Aorta (tissue), 5 donors: ENCODE measurements at places on chromosomes 16 and 17. TPM values are rescaled to one million over a fixed set of nuclear protein-coding genes. Genes with fewer than 3 reads are reported as not detected.

DNA sequence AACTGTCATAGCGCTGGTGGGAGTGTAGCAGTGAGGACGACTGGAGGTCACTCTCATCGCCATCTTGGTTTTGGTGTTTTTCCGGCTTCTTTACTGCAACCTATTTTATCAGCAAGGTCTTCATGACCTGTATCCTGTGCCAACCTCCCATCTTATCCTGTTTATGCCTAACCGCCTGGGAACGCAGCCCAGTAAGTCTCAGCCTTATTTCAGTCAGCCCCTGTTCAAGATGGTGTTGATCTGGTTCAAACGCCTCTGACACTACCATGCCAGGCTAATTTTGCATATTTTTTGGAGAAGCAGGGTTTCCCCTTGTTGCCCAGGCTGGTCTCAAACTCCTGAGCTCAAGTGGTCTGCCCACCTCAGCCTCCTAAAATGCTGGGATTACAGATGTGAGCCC lies 179.8 kb upstream of the HSBP1 start:
- no peaks in the 10 kb centered on the region for H3K36me3 ChIP-seq
- H3K27me3 ChIP-seq = no peaks in the 10 kb centered on the region
- H3K4me3 ChIP-seq = no peak overlapping the region
- no peak for DNase-seq

- H3K36me3 ChIP-seq = no peaks in the 10 kb centered on the region
- no peak overlapping the region for H3K4me3 ChIP-seq
- H3K4me1 ChIP-seq = no peaks in the 10 kb centered on the region
- no peak for DNase-seq
Measured at GRCh38 chr16:19700319-19700781, 17.7 kb downstream of the KNOP1 start.

DNA sequence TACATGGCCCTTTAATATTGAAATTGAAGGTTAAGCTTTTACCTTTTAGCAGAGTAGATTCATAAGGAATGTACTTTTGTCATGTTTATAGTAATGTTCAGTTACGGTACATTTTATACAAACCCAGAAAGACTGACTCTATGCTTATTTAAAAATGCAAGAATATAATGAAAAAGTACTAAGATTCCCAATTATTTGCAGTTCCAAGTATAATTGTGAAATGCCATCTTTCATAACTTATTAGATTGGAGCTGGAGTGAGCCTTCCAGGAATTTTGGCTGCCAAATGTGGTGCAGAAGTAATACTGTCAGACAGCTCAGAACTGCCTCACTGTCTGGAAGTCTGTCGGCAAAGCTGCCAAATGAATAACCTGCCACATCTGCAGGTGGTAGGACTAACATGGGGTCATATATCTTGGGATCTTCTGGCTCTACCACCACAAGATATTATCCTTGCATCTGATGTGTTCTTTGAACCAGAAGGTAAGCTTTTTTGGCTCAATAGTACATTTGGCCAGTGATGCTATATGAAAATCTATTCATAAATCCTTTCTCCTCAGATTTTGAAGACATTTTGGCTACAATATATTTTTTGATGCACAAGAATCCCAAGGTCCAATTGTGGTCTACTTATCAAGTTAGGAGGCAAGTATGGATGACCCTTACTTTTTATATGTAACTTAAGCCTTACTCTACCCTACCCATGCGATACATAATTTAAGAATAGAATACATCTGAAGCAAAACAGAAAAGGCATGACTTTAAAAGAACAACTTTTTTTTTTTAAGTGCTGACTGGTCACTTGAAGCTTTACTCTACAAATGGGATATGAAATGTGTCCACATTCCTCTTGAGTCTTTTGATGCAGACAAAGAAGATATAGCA lies 4.2 kb downstream of the SRSF2 start:
- no peak overlapping the region for H3K27ac ChIP-seq
- no peak for DNase-seq
- no peaks in the 10 kb centered on the region for H3K4me1 ChIP-seq
- no peak overlapping the region for H3K4me3 ChIP-seq
- H3K36me3 ChIP-seq = peaks cover 3% of the 10 kb centered on the region
- peaks cover 2% of the 10 kb centered on the region for H3K27me3 ChIP-seq

- DNase-seq = no peak
- no peaks in the 10 kb centered on the region for H3K36me3 ChIP-seq
- no peak overlapping the region for H3K27ac ChIP-seq
- H3K4me1 ChIP-seq = no peaks in the 10 kb centered on the region
- H3K4me3 ChIP-seq = no peak overlapping the region
Measured at GRCh38 chr17:72400863-72401262, 280.0 kb downstream of the SOX9 start.

GRCh38 chr17:74452841-74453661 lies 13.4 kb upstream of the CD300A start:
- DNase-seq = no peak
- peak overlapping the region; percentile 16 for H3K27ac ChIP-seq
- no peak overlapping the region for H3K4me3 ChIP-seq

DNA sequence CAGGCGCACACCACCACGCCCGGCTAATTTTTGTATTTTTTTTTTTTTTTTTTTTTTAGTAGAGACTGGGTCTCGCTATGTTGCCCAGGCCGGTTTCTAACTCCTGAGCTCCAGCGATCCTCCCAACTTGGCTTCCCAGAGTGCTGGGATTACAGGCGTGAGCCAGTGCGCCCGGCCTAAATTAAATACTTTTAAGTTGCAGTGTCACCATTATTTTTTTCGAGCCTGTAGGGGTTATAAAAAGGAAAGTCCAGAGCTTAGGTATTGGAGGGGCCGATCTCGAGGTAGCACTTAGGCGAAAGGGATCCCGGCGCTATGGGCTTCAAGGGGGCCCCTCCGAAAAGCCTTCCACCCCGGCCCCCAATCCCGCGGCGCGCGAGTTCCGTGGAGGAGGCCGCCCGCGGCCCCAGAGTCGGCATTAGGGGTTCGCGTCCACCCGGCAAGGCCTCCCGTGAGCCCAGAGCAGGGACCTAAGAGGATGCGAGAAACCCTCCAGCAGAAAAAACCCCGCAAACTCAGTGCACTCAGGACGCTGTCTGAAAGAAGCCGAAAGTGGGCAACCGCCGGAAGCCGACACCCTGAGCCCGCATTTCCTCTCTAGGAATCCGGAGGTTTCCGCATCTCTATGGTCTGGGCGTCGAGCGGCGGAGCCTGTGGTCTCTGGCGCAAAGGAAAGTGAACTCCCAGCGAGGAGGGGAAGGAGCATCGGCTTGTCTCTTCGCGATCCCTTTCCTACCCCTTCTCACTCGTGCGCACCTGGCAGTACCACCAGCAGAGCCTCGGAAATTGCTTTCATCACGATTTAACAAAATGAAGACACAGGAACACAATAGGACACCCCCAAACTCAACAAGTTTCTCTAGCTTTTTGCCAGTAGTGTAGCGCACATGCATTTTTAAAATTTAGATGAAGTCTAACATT lies 14.1 kb upstream of the RGS9 start:
- H3K4me3 ChIP-seq = peak overlapping the region; percentile 41
- H3K36me3 ChIP-seq = no peaks in the 10 kb centered on the region
- peak overlapping the region; percentile 92 for H3K27ac ChIP-seq
- H3K4me1 ChIP-seq = no peaks in the 10 kb centered on the region
- H3K27me3 ChIP-seq = no peaks in the 10 kb centered on the region

GRCh38 chr17:17028878-17029535 lies 13.2 kb upstream of the MPRIP start:
- peak; percentile 38 for DNase-seq
- H3K27me3 ChIP-seq = no peaks in the 10 kb centered on the region
- no peaks in the 10 kb centered on the region for H3K4me1 ChIP-seq
- H3K36me3 ChIP-seq = no peaks in the 10 kb centered on the region

DNA sequence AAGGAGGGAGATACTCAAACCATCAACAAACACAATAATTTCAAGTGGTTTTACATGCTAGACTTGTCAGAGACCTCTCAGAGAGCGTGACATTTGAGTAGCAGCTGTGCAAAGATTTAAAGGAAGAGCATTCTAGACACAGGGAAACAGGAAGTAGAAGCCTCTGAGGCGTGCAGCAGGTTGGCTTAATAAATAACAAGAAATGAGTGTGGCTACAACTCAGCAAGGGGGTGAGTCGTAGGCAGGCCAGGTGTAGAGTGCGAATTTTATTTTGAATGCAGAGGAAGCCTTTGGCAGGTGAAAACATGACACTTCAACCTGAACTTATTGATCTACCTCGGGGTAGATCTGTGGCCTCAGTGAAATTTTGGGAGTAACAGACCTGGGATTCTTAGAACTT lies 73.2 kb upstream of the MRTFB start:
- no peak overlapping the region for H3K4me3 ChIP-seq
- DNase-seq = no peak
- peaks cover 3% of the 10 kb centered on the region for H3K4me1 ChIP-seq
- H3K27me3 ChIP-seq = no peaks in the 10 kb centered on the region
- H3K36me3 ChIP-seq = no peaks in the 10 kb centered on the region

DNA sequence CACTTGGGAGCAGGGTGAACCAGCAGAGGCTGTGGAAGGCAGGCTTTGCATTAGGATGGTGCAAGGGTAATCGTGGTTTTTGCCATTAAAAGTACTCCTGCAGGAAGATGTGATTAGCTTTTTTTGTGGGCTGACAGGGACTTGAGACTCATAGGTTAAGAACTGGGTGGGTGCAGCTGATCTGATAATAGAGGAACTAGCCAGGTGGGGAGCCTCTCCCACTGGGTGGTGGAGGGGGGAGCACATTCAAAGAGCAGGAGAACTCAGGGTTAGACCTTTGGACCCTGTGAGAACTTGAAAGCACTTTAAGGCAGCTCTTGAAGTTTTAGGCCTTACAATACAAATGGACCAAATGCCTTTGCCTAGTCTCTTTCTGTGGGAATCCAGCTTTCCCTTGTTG lies 32.4 kb downstream of the CCL4 start:
- DNase-seq = no peak
- no peaks in the 10 kb centered on the region for H3K27me3 ChIP-seq
- no peaks in the 10 kb centered on the region for H3K36me3 ChIP-seq
- H3K4me3 ChIP-seq = no peak overlapping the region
- no peaks in the 10 kb centered on the region for H3K4me1 ChIP-seq
- H3K27ac ChIP-seq = no peak overlapping the region

- no peak overlapping the region for H3K27ac ChIP-seq
- no peaks in the 10 kb centered on the region for H3K4me1 ChIP-seq
- no peaks in the 10 kb centered on the region for H3K27me3 ChIP-seq
Measured at GRCh38 chr16:80693553-80693952, 110.8 kb downstream of the CDYL2 start.

DNA sequence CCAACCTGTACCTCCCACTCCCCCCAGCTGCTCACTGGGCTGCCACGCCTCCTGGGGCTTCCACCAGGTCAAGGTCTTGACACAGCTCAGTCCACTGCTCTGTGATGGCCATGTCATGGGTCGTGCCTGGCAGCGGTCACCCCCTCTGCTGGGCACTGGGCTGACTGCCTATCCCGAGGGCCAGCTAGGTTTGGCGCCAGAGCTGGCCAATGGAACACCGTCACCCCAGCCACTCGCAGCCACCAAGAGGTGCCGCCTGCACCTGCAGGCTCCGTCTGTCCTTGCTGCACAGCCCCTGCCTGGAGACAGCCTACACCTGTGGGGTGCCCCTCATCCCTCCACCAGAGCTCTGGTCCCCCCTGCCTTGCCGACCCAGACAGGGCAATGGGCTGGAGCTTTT lies 4.5 kb upstream of the RAB40C start:
- H3K27me3 ChIP-seq = no peaks in the 10 kb centered on the region
- H3K4me1 ChIP-seq = no peaks in the 10 kb centered on the region
- H3K4me3 ChIP-seq = no peak overlapping the region
- no peaks in the 10 kb centered on the region for H3K36me3 ChIP-seq
- H3K27ac ChIP-seq = no peak overlapping the region

DNA sequence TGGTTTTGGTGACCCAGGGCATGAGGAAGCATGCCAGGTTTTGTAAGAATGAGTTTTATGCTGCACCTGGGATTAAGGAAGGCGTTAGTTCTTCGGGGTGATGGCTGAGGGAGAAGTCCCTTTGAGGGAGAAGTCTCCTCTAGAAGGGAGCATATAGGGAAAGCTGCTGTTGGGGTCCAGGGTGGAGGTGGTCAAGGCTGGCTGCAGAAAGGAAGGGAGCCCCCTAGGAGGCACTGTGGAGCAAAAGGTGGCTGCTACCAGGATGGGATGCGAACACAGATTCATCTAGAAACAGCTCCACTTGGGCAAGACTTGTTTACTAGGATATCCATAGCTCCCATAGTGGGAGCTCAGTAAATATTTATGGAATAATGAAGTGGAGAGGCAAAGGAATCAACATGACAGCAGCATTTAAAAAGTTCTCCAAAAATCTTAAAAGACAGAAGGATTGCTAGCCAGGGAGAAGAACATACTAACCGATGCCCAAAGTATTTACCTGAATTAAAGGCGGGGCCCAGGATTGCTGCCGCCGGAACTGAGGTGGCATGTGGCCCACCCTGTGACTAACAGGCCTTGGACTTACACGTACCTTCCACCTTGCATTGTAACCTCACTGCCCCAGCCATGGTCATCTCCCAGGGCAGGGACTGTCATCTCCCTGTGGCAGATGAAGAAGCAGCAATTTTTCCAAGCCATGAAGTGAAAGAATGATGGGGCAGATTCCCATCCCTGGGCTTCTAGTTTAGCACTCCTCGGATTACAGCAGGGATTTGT lies 7.1 kb upstream of the LPCAT2 start:
- no peaks in the 10 kb centered on the region for H3K27me3 ChIP-seq
- H3K4me1 ChIP-seq = no peaks in the 10 kb centered on the region
- H3K27ac ChIP-seq = no peak overlapping the region
- H3K4me3 ChIP-seq = no peak overlapping the region
- H3K36me3 ChIP-seq = no peaks in the 10 kb centered on the region
- DNase-seq = no peak

DNA sequence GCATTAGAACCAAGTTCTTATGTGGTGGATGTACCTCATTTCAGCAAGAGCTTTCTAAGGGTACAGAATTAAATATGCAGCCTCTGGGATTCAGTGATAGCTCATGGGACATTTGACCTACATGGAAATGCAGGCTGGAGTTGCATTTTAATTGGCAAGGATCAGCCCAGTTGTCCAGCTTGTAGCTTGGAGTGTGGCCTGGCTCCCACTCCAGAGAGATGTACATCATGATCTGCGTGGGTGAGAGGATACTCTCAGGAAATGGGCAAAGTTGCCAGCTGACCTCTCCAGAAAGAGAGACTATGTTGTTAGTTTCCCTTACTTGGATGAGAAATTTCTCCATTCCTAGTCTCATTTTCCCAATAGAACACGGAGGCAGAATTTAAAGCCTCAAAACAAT lies 555.3 kb downstream of the MAF start:
- no peaks in the 10 kb centered on the region for H3K27me3 ChIP-seq
- no peaks in the 10 kb centered on the region for H3K4me1 ChIP-seq
- no peaks in the 10 kb centered on the region for H3K36me3 ChIP-seq
- H3K27ac ChIP-seq = no peak overlapping the region
- H3K4me3 ChIP-seq = no peak overlapping the region

PPL gene
- 22.9 TPM for total RNA-seq

COPZ2 gene
- 84.2 TPM for total RNA-seq

CRISPLD2 gene
- total RNA-seq = 192 TPM
